ENCODE measurements at places on chromosomes 5 and 9.

GRCh38 chr5:149015126-149015525, 47.7 kb downstream of the SH3TC2 start:
- no peak for DNase-seq

DNA sequence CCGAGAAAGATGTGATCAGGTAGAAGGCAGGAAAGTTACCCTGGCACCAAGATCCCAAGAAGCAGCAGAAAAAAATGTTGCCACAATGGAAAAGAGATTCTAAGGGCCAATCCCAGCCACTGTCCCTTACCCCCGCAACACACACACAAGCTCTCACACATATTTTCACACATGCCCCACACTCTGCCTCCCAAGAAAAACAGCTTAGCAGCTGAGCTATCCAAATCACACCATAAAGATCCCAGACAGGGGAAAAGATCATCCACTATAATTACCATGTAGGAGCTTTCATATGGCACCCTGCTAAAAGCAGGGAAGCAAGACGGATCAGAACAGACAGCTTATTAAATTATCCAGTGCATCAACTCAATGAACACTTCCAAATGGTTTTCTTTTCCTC, 143.4 kb downstream of the FAM114A2 start:
- DNase-seq = no peak

- DNase-seq = no peak
Measured at GRCh38 chr5:67026278-67026677, 170.3 kb downstream of the CD180 start.

GRCh38 chr9:6199596-6199995, 16.0 kb upstream of the IL33 start:
- no peak for DNase-seq

DNA sequence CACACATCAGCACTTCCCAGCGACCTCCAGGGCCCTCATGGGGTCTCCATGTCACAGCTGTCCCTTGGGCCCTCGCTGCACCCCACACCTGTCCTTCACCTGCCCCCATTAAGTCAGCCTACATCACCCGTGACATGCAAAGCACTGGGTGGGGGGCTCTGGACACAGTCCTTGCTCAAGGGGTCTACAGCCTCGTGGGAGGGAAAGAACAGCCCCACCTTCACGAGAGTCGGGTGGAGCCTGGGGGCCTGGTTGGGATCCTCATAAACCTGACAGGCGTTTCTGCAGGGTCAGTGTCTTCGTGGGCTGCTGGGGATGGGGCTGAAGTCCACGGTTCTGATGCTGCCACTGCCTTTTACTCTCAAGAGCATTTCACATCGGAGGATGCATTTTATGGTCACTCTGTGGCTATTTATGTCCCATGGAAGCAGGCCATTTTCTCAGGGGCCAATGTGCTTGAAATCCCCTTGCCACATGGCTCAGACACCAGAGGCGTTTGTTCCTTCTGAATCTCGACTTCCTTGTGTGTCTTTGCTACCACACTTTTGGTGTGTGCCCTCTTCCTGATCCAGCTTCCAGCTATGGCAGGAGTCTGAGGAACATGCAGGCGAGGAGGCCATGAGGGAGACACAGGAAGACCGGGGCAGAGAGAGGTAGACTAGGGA, at the start of gene OR2V1:
TSS of gene OR2V1 (minus strand) at position 338 of the 665 bp plus-strand sequence. CDS start 5,865 bp downstream, outside the sequence.
- DNase-seq = no peak

All from uterus (tissue), 4 donors.